ENCODE measurements at places on chromosomes 11 and 22.

DNA sequence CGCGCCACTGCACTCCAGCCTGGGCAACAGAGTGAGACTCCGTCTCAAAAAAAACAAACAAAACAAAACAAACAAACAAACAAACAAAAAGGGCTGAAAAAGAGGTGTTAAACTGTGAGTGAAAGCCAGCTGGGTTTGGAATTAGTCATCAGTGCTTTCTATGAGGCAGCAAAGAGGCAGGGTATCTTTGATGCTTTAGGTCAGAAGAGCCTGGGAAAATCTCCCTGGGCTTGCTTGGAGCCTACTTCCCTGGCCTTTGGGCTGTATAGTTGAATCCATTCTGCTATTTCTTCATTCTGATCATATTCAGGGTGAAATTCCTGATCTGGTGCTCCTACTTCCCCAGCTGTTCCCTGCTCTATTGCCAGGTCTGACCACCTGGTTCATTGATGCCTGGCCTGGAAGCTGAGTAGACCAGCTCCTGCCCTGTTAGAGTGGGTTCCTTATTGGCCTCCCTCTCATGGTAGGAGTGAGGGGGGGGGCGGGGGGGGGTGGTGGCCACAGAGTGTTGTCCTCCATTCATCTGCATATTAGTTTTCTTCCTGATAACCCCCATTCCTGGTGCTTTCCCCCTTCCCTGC is 65.6 kb downstream of the INSC start:
- DNase-seq = no peak

- DNase-seq = no peak
Observed at GRCh38 chr11:16148301-16148931, 207.9 kb downstream of the SOX6 start.

GRCh38 chr11:57641011-57641807 is 8.5 kb downstream of the YPEL4 start:
- DNase-seq = peak; percentile 55

- no peak for DNase-seq
Observed at GRCh38 chr11:11532574-11532973, 89.2 kb downstream of the GALNT18 start.

DNA sequence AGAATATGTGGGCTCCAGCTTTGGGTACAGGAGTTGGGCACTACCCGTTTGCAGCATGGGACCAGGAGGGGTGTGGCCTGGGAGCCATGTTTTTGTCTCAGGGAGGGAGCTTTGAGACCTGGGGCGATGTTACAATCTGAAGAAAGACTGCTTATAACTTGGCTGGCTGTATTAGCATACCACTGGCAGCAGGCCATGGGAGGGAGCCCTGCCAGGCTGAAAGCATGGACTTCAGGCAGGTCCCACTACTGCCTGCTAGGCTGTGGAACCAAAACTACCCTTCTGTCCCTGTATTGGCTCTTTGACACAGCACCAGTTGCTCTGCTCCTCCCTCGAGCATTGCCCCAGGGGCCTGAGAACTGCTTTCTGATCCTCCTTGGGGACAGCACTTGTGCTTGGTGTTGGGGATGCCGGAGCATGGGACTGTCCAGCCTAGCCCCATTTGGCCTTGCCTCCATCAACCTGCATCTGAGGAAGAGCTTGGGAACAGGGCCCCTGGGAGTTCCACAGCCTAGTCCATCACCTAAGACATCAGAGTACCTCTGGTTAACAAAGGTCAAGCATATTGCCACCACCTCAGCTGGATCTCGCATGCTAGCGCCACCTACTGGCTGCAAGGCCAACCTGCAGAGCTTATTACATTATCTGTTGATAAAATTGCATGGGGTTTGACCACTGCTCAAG is 217.4 kb downstream of the SBF2 start:
- peak; percentile 5 for DNase-seq

GRCh38 chr22:47174096-47174495 is 411.6 kb downstream of the TBC1D22A start:
- DNase-seq = no peak

- no peak for DNase-seq
Observed at GRCh38 chr11:57399221-57399620, 8.8 kb upstream of the PRG2 start.
